RPMI7951 (cell line): ENCODE measurements at places on chromosomes 7 and 10.

GRCh38 chr10:72087969-72088888 lies at the start of gene SPOCK2:
Gene SPOCK2, minus strand, starts transcription at chr10:72088551. Its CDS starts 223 bp downstream, at chr10:72088328.
- DNase-seq, result no peak

- peak; percentile 68 for DNase-seq
Observed at GRCh38 chr10:84179059-84179710, 5.6 kb downstream of the GPR15LG start.

DNA sequence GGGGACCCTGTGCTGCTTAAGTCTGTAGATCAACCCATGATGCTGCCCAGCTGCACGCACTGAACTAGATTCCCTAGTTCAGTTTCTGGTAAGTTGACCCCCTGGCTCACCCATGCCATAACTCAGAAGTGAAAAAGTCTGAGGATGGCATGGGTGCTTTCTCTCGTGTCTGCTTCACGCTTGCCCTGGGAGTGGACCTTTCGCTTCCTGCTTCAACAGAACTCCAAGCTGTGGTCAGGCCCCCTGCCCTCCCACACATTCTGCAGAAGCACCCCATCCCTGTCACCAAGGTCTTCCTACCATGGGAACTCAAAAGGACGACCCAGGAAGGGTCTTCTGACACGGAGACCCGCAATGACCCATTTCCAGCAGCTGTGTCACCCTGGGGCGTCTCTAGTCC lies 39.9 kb downstream of the LRRC18 start:
- no peak for DNase-seq

GRCh38 chr7:82049891-82050533 lies 280.2 kb upstream of the HGF start:
- peak; percentile 65 for DNase-seq

GRCh38 chr10:32952541-32953276 lies 5.3 kb downstream of the ITGB1 start:
- DNase-seq, result no peak

- DNase-seq, result no peak
Observed at GRCh38 chr10:5503477-5503835, 4.1 kb upstream of the CALML5 start.
